ENCODE measurements at places on chromosomes 1 and 21. TPM values are rescaled to one million over a fixed set of nuclear protein-coding genes. Genes with fewer than 3 reads are reported as not detected.

- DNase-seq, result no peak
These were observed 9.1 kb downstream of the PPFIA4 start for GRCh38 chr1:203035111-203036000.

DNA sequence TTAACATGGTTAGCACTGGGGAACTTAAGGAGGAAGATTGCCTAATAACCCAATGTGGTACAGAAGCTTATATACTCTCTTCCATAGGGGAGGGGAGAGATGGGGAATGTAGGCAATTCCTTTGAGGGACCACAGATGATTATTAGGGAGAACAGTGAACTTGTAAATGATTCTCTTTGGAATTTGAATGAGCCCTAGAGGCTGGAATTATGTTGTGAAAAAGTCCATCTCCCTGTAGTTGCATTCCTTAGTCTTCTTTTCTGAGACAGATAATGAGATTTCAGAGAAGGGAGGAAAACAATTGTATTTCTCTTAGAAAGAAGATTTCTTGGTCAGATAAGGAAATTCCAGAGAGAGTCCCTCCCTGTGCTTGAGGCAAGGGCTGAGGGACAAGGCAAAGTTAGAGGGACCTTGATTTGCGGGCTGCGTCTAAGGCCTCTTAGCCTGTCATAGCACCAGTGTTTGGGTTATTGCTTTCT lies 89.0 kb upstream of the HMCN1 start:
- no peak for DNase-seq

The DISP1 gene
- 2.7 TPM for total RNA-seq

The KCNJ9 gene
- not detected for total RNA-seq

GRCh38 chr1:202131956-202132821 lies 9.5 kb downstream of the GPR37L1 start:
- no peak for DNase-seq

The RIPPLY3 gene
- not detected for total RNA-seq

The LCE1A gene
- total RNA-seq, result not detected

The FALEC gene
- total RNA-seq, result 0.58 TPM

The ARHGAP30 gene
- 273 TPM for total RNA-seq

DNA sequence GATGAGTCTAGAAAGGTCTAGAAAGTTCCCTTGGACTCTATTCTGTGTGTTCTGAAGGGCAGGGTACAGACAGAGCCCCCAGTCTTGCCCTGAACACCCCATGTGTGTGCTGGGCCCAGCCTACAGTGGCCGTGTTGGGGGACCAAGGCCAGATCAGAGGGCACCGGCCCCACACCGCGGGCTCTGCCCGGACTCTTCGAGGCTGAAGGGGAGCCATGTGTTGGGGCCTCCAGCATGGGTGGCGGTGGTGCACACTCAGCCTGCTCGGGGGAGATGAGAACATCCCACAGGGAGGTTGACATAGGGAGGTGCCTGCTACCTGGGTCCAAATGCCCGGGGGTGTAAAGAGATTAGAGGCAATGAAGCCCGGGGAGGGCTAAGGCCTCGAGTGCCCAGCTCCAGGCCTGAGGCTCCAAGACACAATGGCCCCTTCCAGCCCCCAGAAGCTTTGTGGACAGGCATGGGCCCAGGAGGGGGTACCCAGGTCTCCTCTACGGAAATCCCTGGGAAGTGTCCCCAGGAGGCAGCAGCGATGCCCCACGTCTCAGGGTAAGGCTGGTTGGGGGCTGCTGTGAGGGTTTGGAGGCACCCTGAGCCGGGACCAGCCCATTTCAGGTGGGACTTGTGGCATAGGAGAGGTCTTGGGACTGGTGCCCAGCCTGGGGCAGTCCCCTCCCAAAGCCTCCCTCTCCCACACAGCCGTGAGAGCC lies 12.1 kb downstream of the ARHGEF16 start:
- peak; percentile 23 for DNase-seq

GRCh38 chr1:15005116-15005515 lies 148.4 kb upstream of the TMEM51 start:
- DNase-seq, result no peak

- no peak for DNase-seq
These were observed 263.0 kb upstream of the ZRANB2 start for GRCh38 chr1:71343686-71344416.

GRCh38 chr1:151594143-151594625 lies 17.7 kb upstream of the SNX27 start:
- DNase-seq, result peak; percentile 84

DNA sequence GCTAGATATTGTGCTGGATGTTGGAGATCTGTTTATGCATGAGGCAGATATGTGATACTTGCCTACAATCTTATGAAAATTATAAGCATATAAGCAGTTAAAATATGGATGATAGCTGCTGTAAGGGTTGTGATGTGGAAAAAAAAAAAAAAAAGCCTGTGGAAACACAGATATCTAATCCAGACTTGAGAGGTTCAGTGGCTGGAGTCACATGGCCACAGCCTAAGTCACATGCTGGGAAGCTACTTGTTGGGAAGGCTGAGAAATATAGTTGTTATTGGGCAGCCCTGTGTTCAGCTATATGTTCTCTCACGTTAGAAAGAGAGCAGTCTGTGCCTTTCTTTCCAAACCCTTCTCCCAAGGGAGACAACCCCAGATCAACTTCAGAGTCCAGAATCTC lies 15.1 kb downstream of the RAVER2 start:
- DNase-seq, result no peak

- DNase-seq, result peak; percentile 79
These were observed 90.2 kb downstream of the DMRTA2 start for GRCh38 chr1:50332941-50333594.

GRCh38 chr1:17867470-17867869 lies 112.3 kb downstream of the ACTL8 start:
- no peak for DNase-seq

DNA sequence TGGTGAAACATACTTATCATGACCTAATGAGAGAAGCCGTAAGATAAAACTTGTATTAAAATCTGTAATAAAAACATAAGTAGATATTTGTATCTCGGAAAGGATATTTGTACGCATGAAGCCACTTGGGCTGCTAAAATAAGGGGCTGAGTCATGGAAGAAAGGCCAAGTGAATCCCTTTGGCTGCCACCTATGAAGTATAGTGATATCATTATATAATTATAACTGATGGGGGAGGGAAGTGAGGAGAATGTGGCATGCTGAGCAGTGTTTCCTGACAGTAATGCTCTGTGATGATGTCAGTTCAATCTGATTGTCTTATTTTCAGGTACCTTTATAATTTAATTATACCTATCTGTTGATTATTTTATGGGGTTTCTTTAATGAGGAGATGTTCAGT lies 13.6 kb downstream of the RWDD3 start:
- DNase-seq, result no peak

GRCh38 chr1:195202241-195202640 lies 1406.0 kb downstream of the KCNT2 start:
- no peak for DNase-seq

The FMN2 gene
- not detected for total RNA-seq

DNA sequence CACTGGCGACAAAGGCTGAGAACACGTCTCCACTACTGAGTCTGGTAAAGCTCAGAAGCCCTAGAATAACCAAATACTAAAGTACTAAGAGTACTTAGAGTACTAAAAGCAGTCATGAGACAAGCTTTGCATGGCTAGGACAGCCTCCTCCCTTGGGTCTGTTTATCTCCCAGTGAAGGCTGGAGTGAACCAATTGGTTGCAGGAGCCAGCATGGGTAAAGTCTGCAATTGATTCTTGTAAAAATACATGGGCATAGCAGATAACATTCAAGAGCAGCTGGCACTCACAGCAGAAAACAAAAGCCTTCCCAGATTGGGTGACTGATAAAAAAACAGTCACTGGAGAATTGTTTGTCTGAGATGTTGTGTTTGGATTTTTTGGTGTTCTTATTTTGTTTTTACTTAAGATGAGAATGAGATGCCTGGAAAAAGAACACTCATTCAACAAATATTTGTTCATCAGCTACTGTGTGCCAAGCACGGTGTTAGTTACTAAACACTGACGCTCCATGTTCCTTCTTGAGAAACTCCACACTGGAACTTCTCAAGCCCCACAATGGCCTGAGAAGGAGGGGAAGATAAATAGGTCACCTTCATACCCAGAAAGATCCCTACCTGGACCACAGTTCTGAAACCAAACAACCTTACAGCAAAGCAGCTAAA lies 3.7 kb downstream of the IRF6 start:
- no peak for DNase-seq

DNA sequence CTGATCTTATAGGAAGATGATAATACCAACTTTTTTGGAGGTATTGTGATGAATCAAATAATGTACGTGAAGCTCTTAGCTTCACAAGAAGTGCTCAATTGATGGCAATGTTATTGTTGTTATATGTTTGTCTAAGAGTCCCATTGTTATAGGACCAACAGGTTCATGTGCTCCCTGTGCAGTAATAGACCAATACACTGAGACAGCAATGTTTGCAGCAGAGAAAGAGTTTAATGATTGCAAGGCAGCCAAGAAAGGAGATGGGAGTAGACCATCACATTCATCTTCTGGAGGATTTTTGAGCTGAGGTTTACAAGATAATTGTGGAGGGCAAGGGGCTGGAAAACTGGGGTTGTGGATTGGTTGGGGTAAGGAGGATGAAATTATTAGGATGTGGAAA lies 143.0 kb downstream of the CNIH3 start:
- DNase-seq, result no peak

The PCNX2 gene
- total RNA-seq, result 49.4 TPM

The IFI44 gene
- 180 TPM for total RNA-seq

The KLF17 gene
- total RNA-seq, result not detected

DNA sequence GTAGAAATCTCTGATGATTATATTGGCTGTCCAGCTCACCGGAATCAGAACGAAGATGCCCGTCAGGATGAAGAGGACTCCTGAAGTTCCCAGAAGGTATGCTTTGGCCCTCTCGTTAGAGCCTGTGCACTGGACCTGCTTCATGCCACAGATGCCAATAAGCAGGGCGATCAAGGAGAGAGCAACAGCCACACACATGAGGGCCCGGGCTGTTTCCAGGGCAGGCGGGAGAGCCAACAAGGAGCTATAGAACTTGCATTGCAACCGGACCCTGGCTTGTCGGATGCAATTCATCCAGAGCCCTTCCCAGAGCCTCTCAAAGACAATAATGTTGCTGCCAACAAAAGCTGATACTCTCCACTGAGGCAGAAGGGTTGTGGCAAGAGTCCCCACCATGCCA lies 434 bp downstream of the CLDN17 start:
- no peak for DNase-seq

- DNase-seq, result no peak
These were observed 35.1 kb upstream of the CCDC27 start for GRCh38 chr1:3717041-3717714.

The FCRLA gene
- 0.51 TPM for total RNA-seq

DNA sequence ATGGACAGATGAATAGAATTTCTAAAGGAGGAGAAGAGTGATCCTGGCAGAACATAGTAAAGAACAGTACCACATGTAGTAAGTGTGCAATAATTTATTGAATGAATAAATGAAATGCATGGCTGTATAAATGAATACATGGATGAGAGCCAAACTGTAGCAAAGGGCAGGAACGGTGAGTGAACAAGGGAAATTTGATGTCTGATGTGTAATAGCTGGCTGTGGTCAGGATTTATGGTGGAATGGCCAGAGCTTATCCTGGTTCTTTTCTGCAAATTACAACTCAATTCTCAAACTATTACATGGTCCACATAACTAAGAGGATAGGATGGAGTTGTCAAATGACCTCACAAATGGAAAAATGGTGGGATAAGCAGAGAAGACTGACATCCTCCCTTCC lies 43.2 kb upstream of the ARHGAP29 start:
- no peak for DNase-seq

The GCSAML gene
- total RNA-seq, result not detected

- DNase-seq, result no peak
These were observed 535.4 kb downstream of the KIF26B start for GRCh38 chr1:245690156-245690690.

- no peak for DNase-seq
These were observed 50.9 kb downstream of the PCNT start for GRCh38 chr21:46374761-46375389.

GRCh38 chr1:98355656-98356383 lies 305.7 kb upstream of the SNX7 start:
- DNase-seq, result no peak

DNA sequence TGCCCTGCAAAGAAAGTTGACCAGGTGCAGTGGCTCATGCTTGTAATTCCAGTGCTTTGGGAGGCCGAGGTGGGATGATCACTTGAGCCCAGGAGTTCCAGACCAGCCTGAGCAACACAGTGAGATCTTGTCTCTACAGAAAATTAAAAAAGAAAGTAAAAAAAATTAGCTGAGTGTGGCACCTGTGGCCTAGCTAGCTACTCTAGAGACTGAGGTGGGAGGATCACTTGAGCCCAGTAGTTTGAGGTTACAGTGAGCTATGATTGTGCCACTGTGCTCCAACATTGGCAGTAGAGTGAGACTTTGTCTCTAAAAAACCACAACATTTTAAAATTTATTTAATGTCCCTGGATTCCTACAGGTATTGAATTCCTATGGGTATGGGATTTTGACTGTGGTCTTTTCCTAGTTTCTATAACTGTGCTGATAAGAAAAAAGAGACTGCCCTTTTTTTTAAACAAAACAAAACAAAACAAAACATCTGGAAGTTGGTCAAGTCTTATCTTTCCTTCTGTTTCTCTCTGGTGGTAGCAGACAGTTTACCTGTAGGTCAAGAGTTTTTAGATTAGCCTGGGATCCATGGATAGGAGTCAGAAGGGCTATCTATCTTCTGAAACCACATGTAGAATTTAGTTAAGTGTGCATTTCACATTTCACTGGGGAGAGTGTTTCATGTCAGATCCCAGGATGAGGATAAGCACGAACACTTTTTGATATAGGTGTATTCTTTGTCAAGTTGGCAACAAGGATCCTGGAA lies 18.8 kb downstream of the UCK2 start:
- no peak for DNase-seq

- DNase-seq, result no peak
These were observed 1.6 kb downstream of the TXLNA start for GRCh38 chr1:32181065-32181464.

DNA sequence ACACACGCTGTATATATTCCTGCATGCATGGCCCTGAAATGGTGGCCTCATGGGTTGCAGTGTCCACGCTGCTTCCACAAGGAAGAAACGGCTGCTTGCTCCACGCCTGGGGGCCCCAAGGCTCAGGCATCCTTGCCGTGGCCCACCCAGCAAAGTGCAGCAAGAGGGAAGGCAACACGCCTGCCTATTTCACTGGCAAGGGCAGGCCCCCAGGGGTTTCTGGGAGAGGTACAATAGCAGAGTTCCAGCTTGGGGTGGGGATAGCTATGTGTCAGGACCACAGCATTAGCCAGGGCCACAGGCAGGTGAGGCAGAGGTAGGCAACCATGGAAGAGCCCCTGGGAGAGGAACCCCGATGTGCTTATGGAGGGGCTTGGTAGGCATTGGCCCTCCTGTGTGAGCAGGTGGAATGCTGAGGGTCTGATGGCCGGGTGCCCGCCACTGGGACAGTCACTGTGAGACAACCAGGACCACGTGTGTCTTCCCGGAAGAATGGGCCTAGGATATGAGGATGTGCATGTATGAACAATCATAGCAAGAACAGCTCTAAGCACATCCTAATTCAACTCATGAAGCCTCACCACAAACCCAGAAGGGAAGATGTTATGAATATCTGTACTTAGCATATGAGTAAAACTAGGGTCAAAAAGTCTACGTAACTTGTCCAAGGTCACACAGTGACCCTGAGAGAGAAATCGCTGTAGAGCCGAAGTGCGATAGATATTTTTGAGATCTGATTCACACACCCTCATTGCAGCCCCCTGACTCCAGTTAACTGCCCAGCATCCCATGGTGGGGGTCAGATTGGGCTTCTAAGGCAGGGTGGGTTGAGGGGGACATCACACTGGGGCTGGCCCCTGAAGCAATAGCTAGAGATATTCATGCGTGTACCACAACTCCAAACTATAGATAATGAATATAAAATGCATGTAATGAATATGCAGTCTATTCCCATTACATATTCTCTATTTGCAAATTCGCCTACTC lies 11.8 kb downstream of the TFF2 start:
- no peak for DNase-seq

The SAMSN1 gene
- 121 TPM for total RNA-seq

Measured in activated naive CD8-positive, alpha-beta T cell treated with anti-CD3 and anti-CD28 coated beads, Interleukin-2, amount 10 ng/mL, durations not matched to agents 7 days and 5 days (primary cell).